HuH-7 (cell line): ENCODE measurements at places on chromosomes 1 and 21.
A peak's percentile ranks its signal among the peaks of the same experiment; 100 is the strongest.

GRCh38 chr1:29629401-29629800 lies 393.1 kb downstream of the PTPRU start:
- DNase-seq: no peak

DNA sequence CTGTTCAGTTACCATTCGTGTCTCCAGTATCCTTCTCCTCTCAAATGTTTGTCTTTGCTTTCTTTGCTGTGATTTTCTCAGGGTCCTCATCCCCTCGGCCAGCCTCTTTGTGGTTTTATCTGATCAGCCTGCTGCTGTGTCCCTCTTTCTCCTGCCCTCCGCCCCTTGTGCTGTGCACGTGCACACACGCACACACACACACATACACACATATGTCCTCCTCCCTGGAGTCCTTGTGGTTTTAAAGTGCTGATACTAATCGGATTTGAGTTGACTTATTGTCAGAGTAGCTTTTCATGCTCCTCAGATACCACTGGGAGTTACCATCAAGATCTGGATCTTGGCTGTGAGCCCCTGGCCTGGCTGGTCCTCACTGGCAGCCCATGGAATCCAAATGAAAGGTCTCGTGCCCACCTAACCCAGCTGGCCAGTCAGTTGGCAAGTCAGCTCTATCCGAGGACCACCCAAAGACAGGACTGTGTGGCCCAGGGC lies 34.1 kb downstream of the QSOX1 start:
- no peak for DNase-seq

- DNase-seq: no peak
Observed at GRCh38 chr21:35540950-35541638, 492.0 kb upstream of the RUNX1 start.

- peak; percentile 61 for DNase-seq
Observed at GRCh38 chr1:116817582-116818064, 63.4 kb downstream of the CD2 start.

DNA sequence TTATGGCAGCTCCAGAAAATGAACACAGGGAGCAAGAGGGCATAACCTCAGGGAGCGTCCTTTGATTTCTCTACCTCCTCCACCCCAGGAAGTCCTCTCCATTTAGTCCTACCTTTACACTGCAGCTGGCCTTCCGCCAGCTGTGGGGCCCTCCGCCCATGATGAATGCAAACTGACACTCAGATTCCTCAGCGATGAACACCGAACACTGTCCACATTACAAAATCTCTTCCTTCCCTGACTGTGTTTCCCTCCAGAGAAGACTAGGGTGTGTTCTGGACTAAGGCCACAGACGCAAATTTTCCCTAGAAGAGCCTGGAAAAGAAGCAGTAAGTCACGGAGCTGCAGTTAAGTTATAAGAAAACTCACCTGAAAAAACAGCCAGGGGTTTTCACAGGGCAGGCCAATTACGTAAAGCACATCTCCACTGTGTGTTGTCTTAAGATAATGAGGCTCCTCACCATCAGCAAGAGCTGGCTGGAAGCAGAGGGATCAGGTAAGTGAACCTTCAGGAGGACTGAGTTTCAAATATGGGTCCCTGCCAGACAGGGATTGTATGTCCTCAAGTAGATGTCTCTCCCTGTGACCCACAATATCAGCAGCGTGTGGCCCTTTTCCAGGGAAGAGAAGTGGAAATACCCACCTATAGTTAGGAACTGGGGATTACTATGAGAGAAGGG lies 46.3 kb upstream of the ATP1B1 start:
- peak; percentile 30 for DNase-seq

GRCh38 chr1:228393268-228393701 lies 13.3 kb downstream of the TRIM11 start:
- DNase-seq: no peak

GRCh38 chr1:36408479-36408878 lies 10.8 kb upstream of the LSM10 start:
- DNase-seq: no peak

DNA sequence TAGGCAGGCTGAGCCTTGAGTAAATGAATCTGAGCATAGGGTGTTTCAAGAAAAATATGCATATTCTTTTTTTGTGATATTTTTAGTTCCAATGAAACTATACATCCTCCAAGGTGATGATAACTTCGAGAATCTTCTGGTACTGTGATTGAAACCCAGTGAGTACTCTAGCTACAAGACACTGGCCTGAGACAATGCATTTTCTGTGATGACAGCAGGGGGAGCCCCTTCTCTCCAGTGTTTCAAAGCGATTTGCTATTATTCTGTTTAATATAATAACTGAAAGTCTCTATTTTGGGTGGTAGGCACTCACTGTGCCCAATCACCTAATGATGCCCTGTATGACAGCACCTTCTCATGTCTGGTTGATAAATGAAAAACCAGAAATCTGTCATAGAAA lies 12.1 kb downstream of the IRF2BP2 start:
- DNase-seq: peak; percentile 64

DNA sequence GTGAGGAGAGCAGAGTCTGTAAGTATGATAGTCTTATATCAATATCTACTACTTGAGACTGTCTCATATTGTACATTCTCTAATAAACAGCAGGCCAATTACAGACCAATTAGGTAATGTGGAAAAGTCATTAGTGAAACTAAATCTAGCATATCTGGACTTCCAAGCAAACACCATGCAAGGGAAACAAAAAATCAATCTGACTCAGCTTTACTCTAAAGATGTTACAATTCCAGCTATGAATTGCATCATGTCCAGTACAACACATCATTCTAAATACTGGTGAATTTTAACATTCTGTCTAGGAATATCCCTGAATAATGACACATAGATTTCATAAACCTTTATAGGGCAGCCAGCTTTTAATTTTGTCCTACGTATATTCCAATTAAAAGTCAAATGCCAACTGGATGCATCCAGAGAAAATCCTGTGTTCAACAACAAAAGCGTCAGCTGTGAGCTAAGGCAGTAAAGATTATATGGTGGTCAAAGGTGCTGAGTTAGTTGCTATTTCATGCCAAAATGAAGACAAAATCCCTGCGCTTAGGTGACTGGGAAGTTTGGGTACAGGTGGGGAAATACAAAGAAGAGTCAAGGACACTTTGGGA lies 159.3 kb downstream of the TTLL7 start:
- DNase-seq: no peak

- no peak for DNase-seq
Observed at GRCh38 chr1:2789164-2789985, 12.1 kb downstream of the TTC34 start.

- no peak for DNase-seq
Observed at GRCh38 chr1:211145944-211146343, 12.0 kb upstream of the KCNH1 start.

DNA sequence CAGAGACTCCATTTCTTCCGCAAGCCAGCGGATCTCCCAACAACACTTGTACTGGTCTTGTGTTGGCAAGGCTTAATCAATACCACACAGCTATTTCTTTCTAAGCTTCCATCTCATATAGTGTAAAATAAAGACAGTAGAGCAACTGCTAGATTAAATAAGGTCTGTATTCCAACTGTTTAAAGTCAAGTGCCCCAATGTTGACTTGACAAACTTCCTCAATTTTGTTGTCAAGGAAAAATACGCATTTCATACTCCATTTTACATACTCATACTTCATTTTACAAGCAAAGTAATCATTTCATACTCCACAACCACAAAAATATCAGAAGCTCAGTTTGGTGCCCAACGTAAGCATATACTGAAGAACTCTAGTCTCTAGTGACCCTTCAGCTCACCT lies 143.0 kb downstream of the RERE start:
- no peak for DNase-seq

DNA sequence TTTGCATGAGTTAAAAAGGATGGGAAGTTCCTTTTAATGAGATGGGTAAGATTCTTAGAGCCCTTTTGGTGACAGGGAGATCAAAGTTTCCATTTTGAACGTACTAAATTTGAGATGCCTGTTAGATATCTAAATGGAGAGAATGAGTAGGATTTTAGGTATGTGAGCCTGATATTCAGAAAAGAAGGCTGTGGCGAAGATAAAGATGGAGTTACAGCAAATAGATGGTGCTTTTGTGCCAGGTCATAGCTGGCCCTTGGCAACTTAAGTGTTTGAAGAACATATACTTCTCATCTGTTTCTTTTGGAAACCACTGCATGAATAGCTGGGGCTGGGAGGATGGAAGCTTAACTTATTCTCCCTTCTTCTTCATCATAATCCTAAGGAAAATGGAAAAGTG lies 282.5 kb downstream of the PTBP2 start:
- no peak for DNase-seq

DNA sequence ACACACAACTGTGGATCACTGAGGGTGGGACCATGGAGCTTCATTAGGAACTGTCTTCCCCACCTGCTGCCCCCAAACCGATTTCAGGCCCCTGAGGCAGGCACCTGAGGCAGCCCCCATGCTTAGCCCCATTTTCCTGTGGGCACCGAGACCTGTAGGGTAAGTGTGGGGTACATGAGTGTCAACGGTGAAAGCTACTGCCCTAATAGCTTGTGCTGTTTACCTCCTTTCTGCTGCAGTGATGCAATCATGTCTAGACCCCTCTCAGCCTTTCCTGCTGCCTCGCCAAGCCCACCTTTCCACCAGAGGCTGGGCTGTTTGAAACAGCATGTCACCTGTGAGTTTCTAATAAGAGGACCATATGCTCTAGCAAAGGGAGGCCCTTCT lies 53.0 kb downstream of the NFASC start:
- DNase-seq: no peak

DNA sequence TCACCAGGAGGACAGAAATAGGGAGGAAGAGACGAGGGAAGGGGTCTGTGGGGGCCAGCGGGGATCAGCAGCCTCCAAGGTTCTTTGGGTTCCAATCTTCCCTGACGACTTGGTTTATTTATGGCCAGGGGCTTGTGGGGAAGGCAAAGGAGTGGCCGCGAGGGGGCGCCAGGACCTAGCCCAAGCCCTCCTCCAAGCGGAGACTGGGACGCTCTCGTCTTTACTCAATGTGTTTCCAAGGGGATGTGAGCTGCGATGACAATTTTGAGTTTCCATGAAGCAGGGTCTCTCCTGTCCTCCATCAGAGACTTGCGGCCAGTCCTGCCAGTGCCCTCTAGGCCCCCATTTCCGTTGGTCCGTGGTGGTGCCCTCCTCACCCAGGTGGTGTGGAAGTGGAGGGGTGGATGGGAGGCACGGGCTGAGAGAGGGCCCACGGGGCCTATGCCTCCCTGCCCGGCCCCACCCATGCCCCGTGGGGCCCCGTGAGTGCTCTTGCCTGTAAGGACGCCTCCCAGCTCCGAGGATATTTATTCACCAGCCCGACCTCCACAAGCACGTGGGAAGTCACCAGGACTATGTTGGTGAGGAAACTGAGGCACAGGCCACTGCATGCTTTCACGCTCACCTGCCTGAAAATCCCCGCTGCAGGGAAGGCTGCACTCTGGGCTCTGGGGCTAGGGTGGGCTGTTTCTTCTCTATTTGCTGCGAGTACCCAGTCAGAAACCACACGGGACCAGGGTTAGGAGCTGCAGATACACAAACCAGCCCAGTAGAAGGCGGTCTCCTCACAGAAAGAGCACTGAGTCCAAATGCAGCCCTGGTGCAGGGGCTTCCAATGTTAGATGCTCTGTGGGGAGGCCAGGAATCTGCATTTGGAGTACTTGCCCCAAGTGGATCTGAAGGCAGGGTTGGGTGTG lies 26.5 kb downstream of the DMRTB1 start:
- DNase-seq: peak; percentile 86

DNA sequence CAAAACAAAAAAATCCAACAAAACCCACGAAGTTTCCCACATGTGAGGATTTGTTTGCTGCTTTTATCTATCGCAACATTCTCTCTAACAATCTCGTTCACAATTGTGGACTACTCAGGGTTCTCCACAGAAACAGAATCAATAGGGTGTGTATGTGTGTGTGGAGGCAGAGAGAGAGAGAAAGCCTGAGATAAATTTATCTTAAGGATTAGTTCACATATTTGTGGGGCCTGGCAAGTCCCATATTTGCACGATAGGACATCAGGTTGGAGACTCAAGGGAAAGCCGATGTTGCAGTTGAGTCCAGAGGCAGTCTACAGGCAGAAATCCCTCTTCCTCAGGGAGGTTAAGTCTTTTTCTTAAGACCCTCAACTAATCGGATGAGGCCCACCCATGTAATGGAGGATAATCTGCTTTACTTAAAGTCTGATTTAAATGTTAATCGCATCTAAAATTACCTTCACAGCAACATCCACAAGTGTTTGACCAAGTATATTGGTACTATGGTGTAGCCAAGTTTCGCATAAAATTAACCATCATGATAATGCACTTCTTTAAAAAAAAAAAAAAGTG lies 31.7 kb downstream of the ADAMTS1 start:
- DNase-seq: no peak

DNA sequence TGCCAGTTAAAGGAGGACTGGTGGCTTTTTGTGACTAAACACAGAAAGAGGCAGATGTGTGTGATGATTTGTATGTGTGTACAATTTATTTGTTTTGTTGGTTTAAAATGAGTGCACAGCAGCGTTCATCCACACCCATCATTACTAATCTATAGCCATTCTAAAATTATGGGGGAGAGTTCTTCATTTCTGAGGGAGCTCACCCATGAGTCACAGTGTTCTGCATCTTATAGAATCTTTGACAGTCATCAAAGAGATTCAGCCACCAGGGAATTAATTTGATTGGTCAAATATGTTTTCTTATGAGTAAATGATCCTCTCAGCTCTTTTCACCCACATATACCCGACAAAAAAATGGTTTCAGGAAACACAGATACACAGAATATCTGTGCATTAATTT lies 147.9 kb downstream of the GREM2 start:
- DNase-seq: no peak

DNA sequence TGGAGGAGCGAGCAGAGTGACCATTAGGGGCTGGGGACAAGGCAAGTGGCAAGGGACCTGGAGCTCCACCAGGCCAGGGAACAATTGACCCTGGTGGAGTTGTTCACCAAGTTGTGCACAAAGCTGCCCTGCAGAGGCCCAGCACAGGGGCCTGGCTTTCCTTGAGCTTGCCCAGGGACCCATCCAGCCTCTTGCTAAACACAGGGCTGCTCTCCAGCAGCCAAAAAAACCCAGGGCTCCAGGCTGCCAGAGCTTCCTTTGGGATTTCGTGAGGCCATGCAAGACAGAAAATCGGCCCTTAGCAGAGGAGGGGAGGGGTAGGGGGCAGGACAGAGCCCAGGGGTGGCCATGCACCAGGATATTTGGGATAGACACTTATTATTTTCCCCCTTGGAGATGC lies 32.6 kb downstream of the LRP8 start:
- DNase-seq: no peak
